HL-60 (cell line): ENCODE measurements at places on chromosomes 3 and 15.

DNA sequence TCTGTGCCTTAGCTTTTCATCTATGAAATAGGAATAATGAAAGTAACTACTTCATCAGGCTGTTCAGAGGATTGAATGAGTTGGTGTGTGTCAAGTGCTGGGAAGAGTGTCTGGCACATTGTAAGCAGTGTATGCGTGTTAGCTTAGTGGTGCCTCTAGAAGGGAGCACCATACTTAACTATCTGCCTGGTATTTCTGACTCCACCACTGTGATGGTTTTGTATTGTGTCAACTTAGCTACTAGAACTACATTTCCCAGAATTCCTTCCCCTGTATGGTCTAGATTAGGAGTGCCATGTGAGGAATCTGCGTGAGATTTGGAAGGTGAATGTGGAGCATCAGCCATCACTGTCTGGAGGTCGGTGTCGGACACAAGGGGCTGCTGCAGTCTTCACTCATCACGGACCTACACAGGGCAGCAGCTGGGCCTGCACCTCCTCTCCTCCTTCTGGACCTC lies 115.4 kb upstream of the GALNT15 start:
- no peak for DNase-seq

DNA sequence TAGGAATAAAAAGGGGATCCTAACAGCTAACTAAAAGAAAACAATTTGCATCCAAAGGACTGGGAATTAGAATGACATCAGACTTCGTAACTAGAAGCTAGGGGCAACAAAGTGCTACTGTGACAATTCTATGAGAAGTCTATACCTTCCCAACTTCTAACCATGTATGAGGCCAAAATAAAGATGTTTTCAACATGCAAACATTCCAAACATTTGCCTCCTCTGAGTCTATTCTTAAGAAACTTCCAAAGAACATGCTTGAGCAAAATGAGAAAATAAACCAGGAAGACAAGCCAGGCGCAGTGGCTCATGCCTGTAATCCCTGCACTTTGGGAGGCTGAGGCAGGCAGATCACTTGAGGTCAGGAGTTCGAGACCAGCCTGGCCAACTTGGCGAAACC lies 13.1 kb upstream of the RNF7 start:
- DNase-seq = no peak

DNA sequence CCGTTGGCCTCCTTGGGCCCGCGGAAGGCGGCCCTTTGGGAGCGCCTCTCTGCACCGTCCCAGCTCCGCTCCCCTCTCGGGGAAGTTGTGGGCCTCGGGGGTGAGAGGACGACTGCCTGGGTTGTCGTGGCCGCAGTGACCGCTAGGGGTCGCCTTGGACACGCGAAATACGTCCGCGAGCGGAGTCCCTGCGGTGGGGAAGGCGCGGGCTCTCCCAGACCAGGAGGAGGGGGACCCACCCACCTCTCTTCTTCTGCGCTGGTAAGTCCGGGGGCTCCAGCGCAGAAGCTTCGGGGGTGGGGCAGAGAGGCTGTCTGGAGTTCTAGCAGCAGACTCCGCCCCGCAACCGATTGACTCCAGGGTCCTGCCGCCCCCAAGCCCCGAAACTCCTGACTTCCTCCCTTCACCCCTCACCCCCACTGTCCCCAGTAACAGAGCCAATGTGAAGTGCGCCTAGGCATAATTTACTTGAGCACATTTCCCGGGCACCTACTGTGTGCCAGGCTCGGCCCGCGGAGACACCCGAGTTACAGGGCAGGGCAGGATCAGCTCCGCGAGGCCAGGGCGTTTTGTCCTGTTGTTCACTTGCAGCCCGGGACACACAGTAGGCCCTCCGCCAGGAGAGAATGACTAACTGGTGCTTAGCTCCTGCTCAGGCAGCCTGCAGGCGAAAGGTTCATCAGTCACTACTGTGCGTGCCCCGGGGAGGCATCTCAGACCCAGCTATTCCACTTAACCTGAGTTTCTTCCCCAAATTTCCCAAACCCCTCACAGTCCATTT lies 32.8 kb downstream of the DNASE1L3 start:
- peak; percentile 91 for DNase-seq

- peak; percentile 69 for DNase-seq
Measured at GRCh38 chr3:194736277-194736895, 50.7 kb downstream of the FAM43A start.

DNA sequence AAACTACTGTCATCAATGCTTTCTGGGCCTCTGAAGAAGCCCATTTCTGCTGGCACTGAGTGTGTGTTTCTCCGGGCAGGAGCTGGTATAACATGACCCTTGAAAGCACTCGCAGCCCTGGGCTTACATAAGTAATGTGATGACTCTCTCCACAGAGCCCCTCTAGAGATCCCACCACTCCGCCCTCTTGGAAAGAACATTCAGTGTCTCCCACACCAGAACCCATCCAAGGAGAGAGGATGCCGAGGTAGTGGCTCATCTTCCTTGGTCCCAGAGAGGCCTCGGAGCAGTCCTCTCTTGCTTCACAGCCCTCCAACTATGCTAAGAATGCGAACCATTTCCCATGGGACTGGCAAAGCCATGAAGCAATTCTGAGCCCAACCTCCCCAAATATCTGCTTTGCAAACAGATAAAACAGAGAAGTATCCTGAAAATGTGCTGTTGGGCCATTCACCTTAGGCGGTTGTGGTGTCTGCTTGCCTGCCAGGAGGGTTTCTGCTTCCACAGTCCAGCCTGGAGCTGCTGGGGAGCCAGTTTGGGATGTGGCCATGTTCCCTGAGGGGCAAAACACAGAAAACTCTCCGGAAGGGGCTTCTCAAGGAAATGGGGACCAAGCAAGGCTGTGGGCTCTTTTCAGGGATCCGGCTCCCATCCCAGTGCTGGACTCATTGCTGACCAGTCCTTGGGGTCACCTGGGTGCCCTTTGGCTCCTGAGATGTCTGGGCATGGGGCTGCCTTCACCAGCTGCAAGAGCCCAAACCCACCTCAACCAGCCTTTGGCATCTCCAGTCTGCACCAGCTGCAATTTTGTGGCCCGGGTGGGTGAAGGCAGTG lies 47.3 kb downstream of the AMOTL2 start:
- DNase-seq = no peak

DNA sequence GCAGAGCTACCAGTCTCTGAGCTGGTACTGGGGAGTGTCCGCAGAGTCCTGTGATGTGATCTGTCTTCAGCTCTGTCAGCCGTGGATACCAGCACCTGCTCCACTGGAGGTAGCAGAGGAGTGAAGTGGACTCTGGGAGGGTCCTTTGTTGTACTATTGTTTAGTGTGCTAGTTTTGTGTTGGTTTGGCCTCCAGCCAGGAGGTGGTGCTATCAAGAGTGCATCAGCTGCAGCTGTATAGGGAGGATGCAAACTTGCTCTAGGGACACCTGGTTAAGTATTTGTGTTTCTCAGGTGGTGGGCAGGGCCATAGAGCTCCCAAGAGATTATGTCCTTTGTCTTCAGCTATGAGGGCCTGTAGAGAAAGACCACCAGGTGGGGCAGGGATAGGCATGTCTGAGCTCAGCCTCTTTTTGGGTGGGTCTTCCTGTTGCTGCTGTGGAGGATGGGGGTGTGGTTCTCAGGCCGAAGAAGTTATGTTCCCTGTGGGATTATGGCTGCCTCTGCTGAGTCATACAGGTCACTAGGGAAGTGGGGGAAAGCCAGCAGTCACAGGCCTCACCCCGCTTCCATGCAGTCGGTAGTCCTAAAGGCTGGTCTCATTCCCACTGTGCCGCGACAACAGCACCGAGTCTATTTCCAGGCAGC lies 443.2 kb upstream of the TBL1XR1 start:
- no peak for DNase-seq

GRCh38 chr3:41881233-41881821 lies 80.6 kb downstream of the ULK4 start:
- DNase-seq = no peak

GRCh38 chr3:60742606-60743145 lies 508.6 kb downstream of the FHIT start:
- DNase-seq = no peak

DNA sequence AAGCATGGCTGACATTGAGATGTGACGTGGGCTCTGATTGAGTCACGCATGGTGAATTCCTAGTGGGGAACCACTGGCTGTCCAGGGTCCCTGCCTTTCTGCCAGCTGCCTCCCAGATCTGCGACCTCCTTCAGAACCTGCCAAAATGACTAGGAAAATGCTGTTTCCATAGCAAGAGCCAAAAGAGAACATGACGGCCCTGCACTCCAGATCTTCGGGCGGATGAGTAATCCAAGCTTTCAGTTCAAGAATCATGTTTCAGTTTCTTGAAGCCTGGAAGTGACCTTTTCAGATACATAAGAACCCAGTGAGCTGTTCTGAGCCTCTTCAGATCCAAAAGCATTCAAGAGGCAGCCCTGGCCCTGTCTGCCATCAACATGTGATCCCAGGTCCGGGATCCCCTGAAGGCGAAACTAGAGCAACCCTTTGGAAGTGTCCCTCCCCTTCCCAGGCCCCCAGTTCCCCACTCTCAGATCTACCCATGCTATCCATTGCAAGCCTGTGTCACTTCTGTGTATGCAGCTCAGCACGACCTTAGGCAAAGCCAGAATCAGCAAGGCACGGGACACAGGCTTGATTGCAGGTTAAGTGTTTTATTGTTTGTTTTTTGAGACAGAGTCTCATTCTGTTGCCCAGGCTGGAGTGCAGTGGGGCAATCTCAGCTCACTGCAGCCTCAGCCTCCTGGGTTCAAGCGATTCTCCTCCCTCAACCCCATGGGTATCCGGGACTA lies 19.7 kb downstream of the ANKRD63 start:
- DNase-seq = no peak

DNA sequence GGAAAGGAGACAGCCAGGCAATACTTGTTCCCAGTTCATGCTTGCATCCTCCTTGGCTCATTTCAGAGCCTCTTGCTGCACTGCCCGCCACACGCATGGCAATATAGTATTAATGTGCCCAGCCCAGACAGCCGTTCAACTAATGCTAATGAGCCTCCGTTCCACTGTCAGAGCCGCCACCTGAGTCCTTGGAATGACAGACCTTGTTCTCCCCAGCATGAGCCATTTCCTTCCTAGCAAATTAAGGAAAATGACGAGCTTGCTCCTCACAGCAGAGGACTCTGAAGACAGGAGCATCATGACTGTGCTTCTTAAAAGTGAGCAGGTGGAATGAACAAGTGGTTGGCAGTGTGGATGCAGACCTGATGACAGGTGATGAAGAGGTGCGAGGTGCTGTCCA lies 10.8 kb upstream of the LRRC15 start:
- no peak for DNase-seq

GRCh38 chr15:41483115-41483514 lies 10.6 kb upstream of the ITPKA start:
- DNase-seq = no peak

DNA sequence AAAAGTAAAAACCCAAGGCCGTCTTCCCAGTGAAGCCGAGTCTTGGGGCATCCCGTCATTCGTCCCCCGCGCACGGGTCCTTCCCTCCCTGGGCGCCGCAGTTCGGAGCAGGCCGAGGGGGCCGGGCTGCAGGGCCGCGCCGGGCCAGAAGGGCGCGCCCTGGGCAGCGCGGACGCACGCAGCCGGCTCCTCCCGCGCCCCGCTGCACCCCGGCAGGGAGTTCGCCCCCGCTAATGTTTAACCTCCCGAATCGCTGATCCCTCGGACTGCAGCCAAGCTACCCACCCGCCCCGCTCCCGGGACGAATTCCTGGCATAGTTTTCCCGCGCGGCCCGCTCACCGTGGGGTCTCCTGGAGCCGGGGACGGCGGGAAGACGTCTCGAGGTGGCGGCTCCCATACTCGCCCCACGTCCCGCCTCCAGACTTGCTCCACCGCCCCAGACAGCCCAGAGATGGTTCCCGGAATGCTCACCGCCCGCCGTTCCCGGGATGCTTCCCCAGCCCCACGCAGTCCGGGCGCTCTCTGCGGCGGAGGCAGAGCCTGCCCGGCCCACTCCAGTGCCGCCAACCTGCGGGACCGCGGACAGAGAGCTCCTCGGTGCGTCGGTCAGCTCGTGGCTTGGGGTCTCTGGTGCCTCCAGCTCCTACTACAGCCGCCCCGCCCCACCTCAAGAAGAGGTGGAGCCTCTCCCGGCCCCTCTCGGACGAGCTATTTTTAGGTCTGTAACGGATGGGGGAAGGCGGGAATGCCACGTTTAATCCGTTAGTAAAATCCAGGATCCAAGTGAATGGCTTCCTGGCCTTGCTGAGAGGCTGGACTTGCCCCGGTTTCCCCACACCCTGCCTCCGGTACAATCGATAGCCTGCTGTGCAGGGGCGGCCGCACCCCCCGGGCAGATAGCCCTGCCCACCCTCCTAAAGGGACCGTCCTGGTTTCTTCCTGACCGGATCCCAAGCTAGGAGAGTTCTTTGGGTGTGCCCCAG lies at the start of gene DZIP1L:
TSS of gene DZIP1L (minus strand) at position 621 of the 984 bp plus-strand sequence. CDS start 11,637 bp downstream, outside the sequence.
- DNase-seq = peak; percentile 30

- DNase-seq = no peak
Measured at GRCh38 chr3:177206936-177207335, 9.7 kb upstream of the TBL1XR1 start.

DNA sequence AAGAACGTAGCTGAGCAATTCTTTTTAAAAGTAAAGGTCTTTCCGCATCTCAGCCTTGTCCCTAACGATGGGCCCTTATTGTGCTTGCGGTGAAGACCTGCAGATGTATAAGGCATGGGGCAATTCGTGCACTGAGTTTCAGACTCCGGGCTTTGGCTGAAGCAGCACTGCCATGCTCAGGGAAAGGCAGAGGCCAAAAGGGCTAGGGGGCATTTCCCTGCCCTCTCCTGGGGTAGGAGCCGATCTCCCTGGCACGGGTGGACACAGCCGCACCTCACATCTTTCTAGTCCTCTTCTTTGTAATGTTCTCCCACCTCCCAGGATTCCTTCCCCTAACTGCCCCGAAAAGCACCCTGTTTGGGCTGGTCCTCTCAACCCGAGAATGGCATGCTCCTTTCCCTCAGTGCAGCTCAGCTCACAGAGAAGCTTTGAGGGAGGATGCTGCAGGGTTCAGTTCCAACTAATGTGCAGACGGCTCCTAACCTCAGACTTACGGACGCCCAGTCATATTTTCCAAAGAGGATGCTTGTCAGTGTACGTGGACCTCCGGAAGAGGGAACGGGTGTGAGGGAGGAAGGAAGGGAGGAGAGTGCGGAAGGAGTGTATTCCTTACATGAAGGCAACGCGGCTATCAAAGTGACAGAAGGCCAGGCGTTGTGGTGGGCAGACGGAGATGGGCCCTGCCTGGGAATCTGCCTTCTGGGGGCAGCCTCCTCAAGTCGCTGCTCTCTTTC lies 61.2 kb downstream of the SYNM start:
- DNase-seq = no peak

GRCh38 chr3:194067949-194068362 lies 68.0 kb upstream of the HES1 start:
- no peak for DNase-seq

DNA sequence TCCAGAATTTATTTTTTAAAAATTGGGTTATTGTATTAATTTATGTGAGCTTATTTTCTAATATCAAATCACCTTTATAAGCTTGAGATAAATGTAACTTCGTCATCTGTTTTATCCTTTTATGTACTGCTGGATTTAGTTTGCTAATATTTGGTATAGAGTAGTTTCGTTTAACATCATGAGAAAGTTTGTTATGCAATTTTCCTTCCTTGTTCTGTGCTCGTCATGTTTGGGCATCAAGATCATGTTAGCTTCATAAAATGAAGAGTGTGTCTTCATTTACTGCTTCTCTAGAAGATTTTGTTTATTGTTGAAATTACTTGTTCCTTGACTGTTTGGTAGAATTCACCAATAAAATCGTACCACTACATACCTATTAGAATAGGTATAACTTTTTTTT lies 262.1 kb upstream of the SATB1 start:
- no peak for DNase-seq
